Activated naive CD4-positive, alpha-beta T cell treated with Interleukin-2 at 50 U/mL for 16 hours (primary cell): ENCODE measurements at places on chromosomes 1 and 21.

DNA sequence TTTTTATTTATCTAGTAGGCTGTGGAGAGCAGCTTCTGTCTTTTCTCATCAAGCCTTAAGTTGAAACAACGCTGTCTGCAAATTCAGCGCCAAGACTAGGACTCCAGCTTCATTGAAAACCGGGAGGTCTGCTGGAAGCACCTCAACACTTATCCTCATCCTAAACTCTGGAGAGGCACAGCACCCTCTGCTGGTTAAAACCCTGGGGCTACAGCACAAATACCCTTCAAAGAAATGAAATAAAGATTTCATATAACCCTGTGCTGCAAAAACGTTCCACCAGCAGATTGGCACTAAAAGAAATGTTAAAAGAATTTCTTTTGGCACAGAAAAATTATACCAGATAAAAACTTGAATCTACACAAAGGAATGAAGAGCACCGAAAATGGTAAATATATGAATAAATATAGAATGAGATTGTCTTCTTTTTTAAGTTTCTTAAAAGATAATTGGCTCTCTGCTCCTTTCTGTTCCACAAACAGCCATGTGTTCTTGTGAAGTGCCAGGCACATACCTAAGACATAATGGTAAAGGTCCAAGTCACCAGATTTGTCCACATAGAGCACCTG lies 227.7 kb upstream of the SAMSN1 start:
- DNase-seq: peak; percentile 66

GRCh38 chr21:34035619-34036354 lies 37.6 kb upstream of the MRPS6 start:
- no peak for DNase-seq

DNA sequence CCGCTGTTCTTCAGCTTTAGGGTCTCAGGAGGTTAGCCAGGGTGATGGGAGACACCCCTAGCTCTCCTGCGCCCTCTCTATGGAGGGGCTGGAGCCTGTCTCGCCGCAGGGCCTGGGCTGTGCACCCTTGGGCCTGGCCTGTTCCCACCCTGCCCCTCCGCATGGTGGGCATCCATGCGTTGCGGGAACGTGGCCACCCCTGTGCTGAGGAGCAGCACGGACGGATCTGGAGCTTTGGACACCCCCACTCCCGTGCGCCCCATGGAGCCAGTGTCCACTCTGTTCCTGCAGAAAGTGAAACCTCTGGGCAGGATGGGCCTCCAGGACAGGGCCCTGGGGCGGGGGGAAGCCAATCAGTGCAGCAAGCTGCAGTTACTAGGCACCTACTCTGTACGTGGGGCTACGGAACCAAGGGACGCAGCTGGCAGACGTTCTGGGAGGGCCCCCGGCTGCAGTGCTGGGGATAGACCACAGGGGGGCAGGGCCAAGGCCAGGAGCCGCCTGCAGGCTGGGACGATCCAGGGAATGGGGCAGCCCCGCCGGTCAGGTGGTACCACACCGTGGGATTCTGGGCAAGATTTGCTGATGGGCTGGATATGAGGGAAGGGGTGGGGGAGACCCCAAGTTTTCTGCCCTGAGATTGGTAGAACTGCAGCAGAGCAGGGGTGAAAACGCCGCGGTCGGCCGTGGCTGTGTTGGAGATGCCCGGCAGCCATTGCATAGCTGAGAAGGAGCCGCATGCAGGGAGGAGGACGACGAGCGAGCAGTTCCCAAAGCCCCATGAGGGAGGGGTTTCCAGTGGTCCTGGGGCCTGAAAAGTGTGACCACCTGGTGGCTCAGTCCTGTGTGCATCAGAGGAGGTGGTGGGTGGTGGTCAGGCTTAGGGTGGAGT lies 43.3 kb downstream of the TP73 start:
- peak; percentile 24 for DNase-seq

DNA sequence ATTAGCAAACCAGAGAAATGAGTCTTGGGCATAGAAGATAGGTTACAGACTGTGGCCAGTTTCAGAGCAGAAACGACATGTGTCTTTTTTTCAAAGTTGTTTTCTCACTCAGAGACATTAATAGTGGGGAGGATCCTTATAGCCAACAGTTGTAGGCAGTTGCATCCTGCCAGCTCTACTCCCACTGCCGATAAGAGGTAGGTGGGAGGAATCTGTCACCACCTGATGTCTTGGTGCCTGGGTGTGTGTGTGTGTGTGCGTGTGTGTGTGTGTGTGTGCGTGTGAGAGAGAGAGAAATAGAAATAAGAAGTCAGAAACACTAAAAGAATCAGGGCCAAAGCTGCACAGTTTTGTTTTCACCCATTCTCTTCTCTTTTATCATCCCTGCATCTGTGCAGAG lies 219.5 kb downstream of the ZP4 start:
- DNase-seq: no peak

DNA sequence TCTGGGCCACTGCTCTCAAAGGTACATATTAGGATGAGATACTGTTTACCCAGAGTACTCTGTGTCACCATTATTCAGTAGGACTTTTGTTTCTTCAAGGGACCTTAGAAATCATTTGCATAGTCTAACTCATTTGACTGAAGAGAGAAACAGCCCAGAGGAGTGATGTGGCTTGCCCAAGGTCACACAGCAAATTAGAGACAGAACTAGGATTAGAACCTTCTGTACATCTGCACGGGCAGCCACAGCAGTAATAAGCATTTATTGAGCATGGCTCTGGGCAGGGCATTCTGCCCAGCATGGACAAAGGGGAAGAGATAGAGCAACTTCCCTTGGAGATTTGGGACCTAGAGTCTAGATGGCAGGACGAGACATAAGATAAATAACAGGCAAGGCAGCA lies 5.7 kb upstream of the NHLH1 start:
- DNase-seq: no peak

DNA sequence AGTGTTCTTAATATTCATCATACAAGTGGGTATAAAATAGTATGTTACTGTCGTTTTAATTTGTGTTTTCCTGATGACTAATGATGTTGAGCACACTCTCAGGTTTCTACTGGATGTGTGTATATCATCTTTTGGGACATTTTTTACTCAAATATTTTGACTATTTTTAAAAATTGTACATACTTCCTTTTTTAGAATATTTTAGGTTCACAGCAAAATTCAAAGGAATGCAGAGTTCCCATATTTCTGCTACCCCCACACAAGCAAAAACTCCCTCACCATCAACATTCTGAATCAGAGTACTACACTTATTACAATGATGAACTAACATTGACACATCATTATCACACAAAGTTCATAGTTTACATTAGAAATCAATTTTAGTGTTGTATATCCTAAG lies 114.5 kb downstream of the DPYD start:
- DNase-seq: no peak

GRCh38 chr1:230328342-230329015 lies 97.7 kb downstream of the PGBD5 start:
- DNase-seq: no peak

DNA sequence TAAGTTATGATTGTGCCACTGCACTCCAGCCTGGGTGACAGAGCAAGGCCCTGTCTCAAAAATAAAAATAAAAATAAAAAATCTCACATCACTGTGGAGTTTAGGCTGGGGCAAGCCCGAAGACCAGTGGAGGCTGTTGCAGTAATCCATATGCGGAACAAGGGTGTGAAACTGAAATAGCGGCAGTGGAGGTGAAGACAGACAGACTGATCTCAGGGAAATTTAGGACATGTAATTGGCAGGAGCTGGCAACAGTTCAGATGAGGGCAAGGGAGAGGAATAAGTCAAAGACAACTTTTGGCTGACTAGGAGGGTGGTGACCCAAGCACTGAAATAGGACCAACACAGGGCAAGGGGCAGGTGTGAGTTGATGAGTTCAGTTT lies 8.4 kb downstream of the ARMH1 start:
- no peak for DNase-seq

GRCh38 chr1:200392625-200393185 lies 17.1 kb downstream of the ZNF281 start:
- no peak for DNase-seq

DNA sequence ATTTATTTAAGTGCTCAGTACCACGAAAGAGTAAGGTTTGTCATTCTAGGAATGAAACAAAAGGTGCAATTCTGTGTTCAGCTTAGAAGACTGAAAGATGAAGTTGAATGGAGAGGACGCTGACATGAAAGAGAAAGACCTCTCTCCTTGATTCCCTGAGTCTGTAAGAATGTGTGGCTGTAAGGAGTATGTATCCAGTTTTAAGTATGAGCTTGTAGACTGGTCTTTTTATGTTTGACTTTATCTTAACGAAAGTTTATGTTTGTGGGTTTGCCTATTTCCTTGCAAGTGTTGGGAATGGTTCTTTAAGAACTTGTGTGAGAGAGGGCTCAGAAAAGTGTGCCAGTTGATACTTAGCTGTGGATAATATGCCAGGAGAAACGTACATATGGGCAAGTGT lies 1.4 kb downstream of the CHD1L start:
- no peak for DNase-seq

DNA sequence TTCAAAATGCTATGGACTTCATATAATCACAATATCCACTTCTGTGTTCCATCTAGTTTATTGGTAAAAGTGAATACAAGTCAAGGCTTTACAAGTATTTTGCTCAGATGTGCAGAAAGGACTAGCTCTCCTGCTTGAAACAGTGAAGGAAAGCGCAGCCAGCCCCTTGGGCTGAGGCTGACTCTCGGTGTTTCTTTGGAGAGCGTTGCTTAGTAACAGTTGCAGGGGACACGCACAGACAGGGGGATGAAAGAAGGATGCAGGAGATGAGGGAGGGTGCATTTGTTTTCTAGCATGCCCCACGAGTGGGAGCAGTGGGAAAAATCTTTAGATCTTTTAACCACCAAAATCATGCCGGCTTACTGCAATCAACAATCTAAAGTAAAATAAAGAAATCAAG lies 9.1 kb downstream of the PYCR2 start:
- no peak for DNase-seq

- no peak for DNase-seq
Measured at GRCh38 chr1:8421721-8422120, 103.8 kb downstream of the SLC45A1 start.

- DNase-seq: no peak
Measured at GRCh38 chr1:18107369-18108298, at the start of gene IGSF21. TSS of gene IGSF21 (plus strand) at chr1:18107798. CDS start at chr1:18108129, 331 bp downstream.

GRCh38 chr21:45482899-45483821 lies 59.1 kb downstream of the SLC19A1 start:
- peak; percentile 39 for DNase-seq

GRCh38 chr21:46344219-46344915 lies 20.4 kb downstream of the PCNT start:
- no peak for DNase-seq
